A549 (cell line): ENCODE measurements at places on chromosomes 2 and 18. TPM values are rescaled to one million over a fixed set of nuclear protein-coding genes. Genes with fewer than 3 reads are reported as not detected.

GRCh38 chr2:151560289-151560688 is 150.6 kb downstream of the RIF1 start:
- no peak for DNase-seq

GRCh38 chr18:46497129-46497528 is 159.9 kb downstream of the LOXHD1 start:
- no peak for DNase-seq

- DNase-seq = no peak
Measured at GRCh38 chr2:41204315-41204714, 752.4 kb upstream of the SLC8A1 start.

DNA sequence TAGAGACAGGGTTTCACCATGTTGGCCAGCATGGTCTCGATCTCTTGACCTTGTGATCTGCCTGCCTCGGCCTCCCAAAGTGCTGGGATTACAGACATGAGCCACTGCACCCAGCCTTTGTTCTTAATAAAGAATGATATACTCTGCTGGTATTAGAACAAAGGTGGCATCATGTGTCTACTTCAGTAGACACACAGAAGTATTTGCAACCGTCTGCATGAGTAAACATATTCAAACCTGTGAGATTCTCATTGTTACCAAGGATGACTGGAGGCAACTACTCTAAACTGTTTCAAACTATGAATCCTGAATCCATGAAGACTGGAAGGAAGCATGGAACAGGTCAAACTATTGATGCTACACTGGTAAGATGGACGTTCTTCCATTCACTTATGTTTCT is 32.1 kb downstream of the MBD2 start:
- DNase-seq = no peak

- DNase-seq = no peak
Measured at GRCh38 chr2:69081001-69081580, 68.1 kb downstream of the ANTXR1 start.

BCL2L11 gene
- 9.6 to 17.4 TPM (median 14.5 TPM) in 3 replicates for polyA plus RNA-seq

- DNase-seq = no peak
Measured at GRCh38 chr2:142878031-142878678, 691 bp downstream of the KYNU start.

- DNase-seq = no peak
Measured at GRCh38 chr2:149152469-149152953, 114.0 kb downstream of the LYPD6B start.

SIX3 gene
- 0.41 to 0.73 TPM (median 0.59 TPM) in 3 replicates for polyA plus RNA-seq

DNA sequence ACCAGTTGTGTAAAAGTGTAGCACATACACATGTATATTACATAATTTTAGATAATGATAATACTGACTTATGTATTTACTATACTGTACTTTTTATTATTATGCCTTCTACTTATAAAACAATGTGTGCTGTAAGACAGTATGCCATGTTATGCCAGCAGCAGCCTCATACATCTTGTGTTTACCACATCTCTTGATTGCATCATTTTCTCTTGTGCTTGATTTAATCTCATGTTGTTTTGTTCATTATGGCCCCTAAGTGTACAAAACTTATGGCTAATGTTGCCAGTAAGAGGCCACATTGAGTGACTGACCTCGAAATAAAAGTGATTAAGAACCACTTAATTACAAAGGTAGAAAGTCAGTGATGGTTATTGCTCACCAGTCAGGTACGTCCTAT is 128.0 kb upstream of the SP5 start:
- DNase-seq = no peak

CROCC2 gene
- polyA plus RNA-seq = not detected in 3 replicates

DNA sequence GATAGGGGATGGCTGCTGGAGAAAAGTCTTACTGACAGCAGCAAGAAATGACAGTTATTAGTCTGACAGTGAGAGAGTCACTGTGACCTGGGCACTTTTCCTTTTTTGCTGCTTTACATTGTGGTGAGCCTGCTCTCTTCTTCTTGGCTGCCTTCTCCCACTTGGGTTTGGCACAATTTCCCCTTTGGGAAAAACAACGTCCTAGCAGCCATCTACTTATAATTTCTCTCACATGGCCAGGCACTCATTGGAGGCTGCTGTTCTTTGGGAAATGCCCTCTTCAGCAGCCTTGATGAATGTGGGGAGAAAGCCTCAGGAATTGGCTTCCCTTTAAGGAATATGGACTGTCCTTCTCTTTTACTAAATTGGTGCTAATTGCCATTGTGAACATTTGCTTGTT is 60.4 kb upstream of the SLC1A4 start:
- no peak for DNase-seq

DNA sequence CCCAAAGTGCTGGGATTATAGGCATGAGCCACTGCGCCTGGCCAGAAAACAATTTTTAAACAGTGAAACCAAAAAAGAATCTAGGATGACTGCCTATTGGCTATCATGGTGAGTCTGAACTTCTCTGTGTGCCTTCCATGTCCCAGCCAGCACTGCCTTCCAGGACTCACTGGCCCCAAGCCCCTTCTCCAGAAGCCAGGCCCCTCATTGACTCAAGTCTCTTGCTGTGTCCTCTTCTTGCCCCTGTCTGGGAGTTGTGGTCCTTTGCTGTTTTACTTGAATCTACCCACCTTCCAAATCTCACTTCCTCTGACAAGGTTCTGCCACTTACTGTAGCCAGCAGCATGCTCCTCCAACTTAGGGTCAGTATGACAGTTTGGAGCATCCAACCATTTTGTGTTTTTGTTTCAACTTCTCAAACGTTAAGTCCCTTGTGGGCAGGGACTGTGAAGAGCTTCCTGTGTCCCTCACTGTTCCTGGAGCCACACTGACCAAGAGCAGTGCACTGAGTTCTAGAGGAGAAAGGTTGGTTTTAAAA is 41.7 kb downstream of the ST3GAL5 start:
- DNase-seq = no peak

AGXT gene
- polyA plus RNA-seq = not detected in 3 replicates

- DNase-seq = no peak
Measured at GRCh38 chr18:48840491-48840877, 110.3 kb downstream of the SMAD7 start.

LRRC30 gene
- polyA plus RNA-seq = not detected in 3 replicates

- DNase-seq = no peak
Measured at GRCh38 chr2:170276925-170277629, 99.1 kb downstream of the MYO3B start.

- DNase-seq = no peak
Measured at GRCh38 chr2:38626326-38627035, 23.8 kb upstream of the HNRNPLL start.

GRCh38 chr18:63236921-63237846 is 82.4 kb downstream of the BCL2 start:
- DNase-seq = peak; percentile 13

GRCh38 chr2:213251618-213252017 is 32.6 kb upstream of the SPAG16 start:
- DNase-seq = peak; percentile 21

CTNNA2 gene
- 0.53 to 0.94 TPM (median 0.72 TPM) in 3 replicates for polyA plus RNA-seq

- no peak for DNase-seq
Measured at GRCh38 chr2:19687017-19687659, 214.6 kb downstream of the TTC32 start.

CD8B2 gene
- not detected in 3 replicates for polyA plus RNA-seq

CSRNP3 gene
- 0.01 to 0.08 TPM (median 0.05 TPM) in 3 replicates for polyA plus RNA-seq

GRCh38 chr2:197232010-197232409 is 78.6 kb downstream of the ANKRD44 start:
- no peak for DNase-seq

GPBAR1 gene
- polyA plus RNA-seq = 0.12 to 0.16 TPM (median 0.13 TPM) in 3 replicates

DNA sequence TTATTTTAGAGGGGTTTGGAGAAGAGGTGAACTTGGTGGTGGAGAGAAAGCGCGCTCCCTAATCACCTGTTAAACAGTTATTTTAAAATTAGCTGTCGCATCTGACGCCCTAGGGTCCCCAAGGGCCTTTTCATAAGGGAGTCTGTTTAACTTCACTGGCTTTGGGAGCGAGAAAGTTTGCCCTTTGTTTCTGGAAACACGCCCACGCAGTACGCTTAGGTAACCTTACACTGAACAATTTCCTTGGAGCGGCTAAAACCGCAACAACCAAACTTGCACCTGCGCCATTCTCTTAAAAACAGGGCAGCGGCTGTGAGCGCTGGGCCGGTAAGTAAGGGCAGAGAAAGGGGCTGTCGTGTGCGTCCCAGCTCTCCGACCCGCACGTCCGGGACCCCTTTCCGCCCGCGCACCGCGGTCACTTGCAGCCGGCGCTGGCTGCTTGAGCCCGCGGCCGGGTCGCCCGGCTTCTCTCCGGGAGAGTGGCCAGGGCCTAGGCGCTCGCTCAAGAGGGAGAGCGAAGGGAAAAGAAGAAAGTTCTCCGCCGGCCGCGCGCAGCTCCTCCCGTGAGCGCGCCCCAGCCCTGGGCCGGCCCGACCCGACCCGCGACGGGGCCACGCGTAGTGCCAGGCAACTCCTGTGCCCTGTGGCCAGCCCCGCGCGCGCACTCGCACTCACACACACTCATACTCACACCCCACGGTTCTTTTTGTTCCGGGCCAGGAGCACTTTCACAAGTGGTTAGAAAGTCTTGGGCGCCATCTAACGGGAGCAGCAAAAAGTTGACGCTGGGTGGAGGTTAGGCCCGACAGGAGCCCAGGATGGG is 19.2 kb downstream of the POU3F3 start:
- peak; percentile 70 for DNase-seq

GRCh38 chr18:77906103-77906892 is 656.6 kb downstream of the GALR1 start:
- DNase-seq = no peak

DNA sequence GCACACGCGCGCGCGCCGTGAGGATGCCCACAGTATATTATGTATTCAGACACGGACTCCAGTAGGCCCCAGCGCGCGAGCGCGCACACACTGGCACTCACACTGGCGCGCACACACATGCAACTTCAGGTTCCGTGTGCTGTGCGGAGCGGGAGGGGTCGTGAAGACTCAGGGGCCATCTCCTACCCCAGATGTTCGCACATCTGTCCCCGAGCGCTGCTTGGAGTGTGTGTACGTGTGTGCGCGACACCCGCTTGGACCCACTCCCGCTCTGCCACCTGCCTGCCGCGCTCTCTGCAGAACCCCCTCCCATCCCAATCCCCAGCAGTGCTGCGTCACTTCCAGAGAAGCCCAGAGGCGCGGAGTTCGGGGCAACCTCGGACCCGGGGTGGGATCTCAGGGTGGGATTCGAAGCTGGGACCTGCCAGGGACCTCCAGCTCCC is 2.6 kb downstream of the NRP2 start:
- no peak for DNase-seq

DNA sequence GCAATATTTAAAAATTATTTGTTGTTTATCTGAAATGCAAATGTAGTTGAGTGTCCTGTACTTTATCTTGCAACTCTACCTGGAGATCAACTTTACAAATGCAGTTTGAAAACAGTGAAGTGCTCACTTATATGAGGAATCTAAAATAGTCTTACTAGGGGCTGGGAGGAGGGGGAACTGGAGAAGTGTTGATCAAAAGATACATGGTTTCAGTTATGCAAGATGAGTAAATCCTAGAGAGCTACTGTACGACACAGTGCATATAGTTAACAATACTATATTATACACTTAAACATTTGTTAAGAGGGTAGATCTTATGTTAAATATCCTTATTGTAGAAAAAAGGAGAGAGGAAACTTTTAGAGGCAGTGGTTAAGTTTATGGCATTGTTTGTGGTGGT is 241.9 kb downstream of the BCL11A start:
- DNase-seq = no peak

RNF125 gene
- 0.13 to 0.18 TPM (median 0.14 TPM) in 3 replicates for polyA plus RNA-seq

- DNase-seq = no peak
Measured at GRCh38 chr2:241358470-241358869, 2.4 kb downstream of the FARP2 start.

DNA sequence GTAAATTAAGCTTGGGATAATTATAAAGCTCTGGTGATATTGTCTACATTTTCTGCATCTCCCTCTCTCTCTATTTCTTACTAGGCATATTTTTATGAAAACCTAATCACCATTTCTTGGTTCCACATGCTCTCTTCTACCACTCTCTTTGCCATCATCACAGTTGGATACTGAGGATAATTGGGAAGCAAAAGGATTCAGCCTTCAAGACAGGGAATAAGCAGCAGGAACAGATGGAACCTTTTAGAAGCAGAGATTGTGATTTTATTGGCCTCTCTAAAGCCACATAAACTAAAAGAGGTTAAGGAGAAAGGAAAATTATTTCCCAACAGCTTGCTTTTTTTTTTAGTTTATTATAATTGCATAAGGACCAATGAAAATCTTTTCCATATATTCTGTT is 226.3 kb upstream of the SPHKAP start:
- DNase-seq = no peak

CUL3 gene
- 68.9 to 78.9 TPM (median 70.5 TPM) in 3 replicates for polyA plus RNA-seq

DNA sequence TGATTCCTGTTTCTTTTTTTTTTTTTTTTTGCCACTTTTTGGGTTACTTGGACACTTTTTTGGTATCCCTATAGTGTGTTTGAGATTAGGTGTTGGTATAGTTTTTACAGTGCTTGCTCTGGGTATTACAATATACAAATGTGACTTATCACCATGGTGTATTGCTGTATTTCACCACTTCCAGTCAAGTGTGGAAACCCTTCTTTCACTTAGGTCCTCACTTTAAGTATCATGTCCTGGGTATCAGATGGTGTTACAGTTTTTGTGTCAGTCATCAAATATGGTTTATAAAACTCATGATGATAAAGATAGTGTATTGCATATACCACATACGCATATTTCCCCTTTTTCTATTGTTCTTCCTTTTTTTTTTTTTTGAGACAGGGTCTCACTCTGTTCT is 1.8 kb downstream of the ATP9B start:
- no peak for DNase-seq

MARCHF4 gene
- polyA plus RNA-seq = 6.3 to 10.1 TPM (median 9.1 TPM) in 3 replicates
